Keratinocyte (primary cell): ENCODE measurements at places on chromosomes 13 and 19.

DNA sequence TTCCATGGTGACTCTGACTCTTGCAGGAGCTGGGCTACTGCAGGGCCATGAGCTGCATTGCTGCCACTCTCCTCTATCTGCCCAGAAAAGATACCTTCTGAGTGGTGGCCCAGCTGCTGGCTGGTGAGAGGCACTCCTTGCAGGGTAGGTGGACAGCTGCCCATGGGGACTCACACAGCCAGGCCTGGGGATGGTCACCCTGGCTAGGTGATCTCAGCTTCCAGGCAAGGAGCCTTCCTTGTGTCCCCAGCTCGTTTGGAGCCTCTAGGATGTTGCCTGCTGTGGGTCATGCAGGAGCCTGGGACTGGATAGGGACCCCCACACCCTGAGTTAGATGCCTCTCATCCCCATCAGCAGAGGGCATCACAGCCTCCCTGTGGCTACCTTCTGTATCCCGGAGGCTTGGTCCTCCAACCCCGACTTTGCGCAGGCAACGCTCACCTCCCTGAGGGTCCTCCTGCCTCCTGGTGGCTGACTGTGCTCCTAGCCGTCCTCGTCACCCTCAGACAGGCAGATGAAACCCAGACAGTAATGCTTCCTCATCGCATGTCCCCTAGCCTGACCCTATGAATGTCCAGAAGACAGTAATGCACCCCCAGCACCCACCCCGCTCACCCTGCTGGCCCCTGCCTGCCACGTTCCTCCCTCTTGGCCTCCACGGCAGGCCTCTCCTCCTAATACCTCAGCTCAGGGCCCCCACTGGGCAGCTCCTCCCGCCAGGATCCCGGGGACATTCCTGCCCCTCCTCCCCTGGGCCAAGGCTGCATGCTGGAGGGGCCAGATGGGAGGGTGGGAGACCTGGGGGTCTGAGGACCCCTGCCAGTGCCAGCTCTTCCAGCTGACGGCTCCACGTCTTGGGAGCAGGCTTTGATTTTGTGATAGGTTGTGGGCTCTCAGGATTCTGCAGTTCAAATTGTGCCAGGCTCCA is 13.6 kb upstream of the ZNF14 start:
- no peak for DNase-seq

GRCh38 chr19:51338563-51339312 is 3.2 kb downstream of the VSIG10L start:
- no peak for DNase-seq

DNA sequence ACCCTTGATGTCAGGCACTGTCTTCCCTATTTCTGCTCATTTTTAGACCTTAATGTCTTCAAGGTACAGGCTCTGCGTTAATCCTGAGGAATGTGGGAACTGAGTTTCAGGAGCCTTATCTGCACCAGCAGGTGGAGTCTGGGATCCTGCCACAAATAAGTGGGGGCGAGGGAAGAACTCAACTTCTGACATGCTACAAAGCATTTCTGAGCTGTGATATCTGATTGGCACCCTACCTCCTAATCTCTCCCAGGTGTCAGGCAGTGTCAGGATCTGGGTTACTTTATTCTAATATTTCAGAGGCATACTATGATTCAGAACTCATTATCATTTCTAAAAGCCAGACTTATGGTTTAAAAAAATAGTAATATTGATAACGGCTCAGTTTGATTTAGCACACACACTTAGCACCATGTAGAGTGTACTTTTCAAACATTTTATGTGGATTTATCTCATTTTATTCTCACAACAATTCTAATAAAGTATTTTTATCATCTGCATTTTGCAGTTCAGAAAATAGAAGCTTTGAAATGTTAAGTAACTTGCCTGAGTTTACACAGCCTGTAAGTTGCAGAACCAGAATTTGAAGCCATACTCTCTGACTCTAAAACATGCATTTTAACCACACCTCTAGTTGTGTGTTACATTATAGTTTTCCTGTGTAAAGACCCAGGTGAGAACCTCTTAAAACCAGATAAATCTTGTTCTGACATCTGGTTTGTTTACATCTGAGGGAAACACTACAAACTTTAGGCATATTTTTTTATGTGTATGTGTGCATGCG is 358.6 kb downstream of the TDRD3 start:
- no peak for DNase-seq

DNA sequence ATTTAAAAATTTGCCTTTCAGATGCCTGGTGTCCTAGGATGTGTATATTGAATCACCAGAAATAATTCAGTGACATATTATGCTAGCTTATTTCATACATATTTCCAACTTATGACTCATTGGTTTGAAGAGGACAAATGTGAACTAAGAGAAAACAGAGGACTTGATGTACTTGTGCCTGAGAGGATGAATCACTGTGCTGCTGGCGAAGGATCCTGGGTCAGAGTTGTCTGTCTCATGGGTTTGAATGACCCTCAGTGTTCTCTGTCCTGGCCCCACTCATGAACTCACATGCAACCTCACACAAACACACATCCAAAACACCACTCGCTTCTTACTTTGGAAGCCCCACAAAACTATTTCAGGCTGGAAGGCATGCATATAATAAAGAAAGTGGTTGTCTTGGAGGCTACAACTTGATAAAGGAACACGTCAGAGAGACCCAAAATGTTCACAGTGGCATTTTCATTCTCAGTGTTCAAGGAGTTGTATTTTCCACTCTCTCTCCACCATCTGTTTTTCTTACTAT is 129.0 kb upstream of the SPRY2 start:
- DNase-seq: peak; percentile 5

DNA sequence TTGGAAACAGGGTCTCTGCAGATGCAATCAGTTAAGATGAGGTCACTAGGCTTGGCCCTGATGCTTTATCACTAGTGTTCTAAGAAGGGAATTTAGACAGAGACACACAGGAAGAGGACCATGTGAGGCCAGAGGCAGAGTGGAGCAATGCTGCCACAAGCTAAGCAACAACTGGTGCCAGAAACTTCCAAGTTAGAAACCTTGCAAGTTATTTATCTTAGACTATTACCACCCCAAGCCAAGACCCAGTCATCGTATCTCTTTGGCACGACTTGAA is 81.1 kb downstream of the DOCK9 start:
- no peak for DNase-seq

DNA sequence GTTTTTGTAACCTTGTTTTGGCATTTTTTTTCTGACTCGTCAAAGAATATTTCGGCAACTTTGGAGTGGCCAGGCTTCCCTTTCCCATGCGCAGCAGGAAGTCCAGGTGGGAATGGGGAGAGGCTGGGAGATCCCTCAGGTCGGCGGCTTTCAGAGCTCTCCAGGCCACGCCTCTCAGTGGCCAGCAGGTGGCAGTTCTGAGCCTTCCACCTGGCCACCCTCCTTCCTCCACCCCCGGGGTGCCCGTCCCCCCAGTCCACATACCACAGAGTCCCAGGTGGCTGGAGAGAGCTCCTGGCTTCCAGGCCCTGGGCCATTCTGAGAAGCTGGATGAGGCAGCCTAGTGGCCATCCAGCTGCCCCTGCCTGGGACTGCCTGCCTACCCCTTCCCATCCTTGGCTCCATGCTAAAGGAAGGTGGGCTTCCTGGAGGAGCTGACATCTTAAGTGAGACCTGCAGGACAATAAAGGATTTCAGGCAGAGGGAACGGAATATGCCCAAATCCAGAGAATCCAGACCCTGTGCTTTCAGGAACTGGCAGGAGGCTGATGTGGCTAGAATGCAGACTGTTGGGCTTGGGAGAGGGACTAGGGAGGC is 46.3 kb downstream of the CCNE1 start:
- no peak for DNase-seq

DNA sequence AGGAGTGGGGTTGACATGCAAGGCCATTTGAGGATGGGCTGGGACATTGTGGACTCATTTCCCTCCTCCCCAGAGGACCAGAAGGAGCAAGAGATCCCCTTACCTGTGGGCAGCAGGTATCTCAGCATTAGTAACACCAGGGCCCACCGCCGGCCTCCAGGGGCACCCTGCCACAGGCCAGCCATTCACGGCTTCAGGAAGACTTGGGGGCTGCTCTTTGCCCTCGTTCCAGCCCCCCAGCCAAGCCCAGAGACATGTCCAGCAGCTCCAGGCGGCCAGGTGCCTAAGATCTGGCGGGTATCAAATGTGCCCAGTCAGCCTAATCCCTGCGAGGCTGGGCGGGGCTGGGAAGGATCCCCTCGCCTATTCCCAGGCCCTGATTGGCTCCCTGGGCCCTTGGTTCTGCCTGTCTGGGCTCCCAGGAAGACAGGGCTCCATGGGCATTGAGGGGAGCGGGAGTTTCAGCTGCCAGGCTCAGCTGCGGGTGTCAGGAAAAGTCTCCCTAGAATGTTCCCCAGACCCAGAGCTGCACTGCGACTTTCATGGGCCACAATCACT is 21.3 kb upstream of the OR1M1 start:
- no peak for DNase-seq
